SHP77 treated with DMSO at 0.1 percent for 48 hours (cell line): ENCODE measurements at places on chromosomes 6 and 20.

DNA sequence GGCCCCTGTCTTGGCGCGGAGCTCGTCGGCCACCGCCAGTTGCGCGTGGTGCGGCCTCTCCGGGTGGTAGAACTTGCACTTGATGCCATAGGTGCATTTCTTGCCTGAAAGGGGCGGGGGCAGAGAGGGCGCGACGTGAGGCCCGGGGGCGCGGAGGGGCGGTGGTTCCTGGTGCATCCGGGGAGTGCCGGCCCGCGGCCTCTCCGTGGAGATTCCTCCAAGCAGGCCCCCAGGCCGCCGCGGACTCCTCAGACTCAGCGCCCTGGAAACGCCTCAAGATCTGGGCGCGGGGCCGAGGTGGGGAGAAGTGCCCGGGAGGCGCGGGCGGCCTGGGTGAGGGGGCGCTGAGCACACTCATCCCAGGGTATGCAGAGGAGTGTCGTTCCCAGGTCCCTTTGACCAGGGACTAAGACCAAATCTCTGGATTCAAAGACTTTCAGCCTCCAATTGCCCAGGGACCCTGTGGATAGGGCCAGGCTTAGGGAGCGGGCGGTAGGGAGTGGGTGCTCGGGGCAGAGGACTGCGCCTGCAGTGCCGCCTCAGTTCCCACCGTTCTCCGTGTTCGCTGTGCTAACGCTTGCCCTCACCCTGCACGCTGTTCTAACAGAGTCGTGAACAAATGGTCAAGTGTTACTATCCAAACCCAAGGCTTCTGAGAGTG, 33.3 kb downstream of the ZC3H12D start:
- DNase-seq: no peak

DNA sequence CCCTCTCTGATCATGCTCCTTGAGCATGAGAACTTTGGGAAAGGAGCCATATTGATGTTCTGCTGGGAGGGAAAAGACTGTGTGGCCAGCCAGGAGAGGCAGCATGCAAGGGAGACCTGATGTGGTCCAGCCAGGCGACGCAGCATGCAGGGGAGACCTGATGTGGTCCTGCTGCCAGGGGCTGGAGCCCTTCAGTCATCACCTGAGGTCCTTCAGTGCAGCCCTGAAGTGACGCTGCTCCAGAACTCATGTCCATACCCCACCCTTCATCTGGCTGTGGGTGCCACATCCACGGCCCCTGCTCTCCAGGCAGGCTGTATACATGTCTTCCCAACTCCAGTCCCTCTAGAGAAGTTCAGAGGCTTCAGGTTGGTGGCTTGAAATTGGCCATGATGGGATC, 134.4 kb downstream of the ERMARD start:
- DNase-seq: no peak

DNA sequence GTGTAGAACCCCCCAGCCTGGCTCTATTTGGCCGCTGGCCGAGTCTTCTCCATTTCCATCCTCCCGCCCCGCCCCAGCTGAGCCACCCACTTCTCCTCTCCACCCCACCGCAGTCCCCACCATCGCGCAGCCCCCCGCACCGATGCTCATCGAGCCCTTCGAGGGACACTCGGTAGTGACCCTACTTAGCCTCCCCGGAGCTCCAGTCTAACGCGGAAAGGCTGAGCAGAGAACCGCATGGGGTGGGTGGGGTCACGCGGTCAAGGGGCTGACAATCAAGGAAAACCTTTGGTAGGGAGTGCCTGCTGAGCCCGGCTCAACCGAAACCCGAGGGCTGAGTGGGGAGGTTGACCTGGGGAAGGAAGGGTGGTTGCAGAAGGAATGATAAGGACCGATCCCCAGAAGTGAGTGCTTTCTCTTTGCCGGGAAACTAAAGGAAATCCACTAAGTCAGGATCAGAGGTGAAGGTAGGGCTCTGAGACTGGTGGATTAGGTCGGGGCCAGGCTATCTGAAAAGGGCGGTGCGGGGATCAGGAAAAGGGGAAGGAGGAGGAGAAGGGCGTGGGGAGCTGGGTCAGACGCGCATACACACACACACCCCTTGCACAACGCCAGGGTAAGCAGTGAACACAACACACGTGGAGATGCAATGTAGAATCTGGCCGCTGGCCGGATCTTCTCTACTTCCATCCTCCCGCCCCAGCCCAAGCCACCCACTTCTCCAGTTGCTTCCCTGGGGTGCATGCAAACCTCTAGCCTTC, 49.8 kb downstream of the CPXM1 start:
- DNase-seq: no peak

GRCh38 chr6:154154389-154154967, 115.4 kb downstream of the OPRM1 start:
- peak; percentile 19 for DNase-seq

DNA sequence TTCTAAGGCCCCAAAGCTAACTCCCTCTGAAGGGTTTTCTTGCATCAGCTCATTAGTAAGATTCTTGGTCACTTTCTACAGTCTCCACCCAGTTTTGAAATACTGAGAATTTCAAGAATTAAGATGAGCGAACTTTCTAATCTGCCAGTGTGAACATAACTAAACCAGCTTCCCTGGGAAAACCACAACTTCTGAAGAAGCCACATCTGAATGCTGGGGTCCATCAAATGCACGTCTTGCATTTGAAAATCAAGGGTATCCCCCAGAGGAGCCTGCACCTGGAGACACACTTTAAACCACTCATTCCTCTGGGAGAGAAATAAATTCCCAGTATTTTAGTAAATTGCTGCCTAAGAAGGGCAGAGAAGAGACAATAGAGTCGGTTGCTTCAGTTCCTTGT, 292.1 kb upstream of the CDH4 start:
- no peak for DNase-seq
